NCI-H1694 (cell line): ENCODE measurements at places on chromosomes 12 and 14.
A peak's percentile ranks its signal among the peaks of the same experiment; 100 is the strongest.

DNA sequence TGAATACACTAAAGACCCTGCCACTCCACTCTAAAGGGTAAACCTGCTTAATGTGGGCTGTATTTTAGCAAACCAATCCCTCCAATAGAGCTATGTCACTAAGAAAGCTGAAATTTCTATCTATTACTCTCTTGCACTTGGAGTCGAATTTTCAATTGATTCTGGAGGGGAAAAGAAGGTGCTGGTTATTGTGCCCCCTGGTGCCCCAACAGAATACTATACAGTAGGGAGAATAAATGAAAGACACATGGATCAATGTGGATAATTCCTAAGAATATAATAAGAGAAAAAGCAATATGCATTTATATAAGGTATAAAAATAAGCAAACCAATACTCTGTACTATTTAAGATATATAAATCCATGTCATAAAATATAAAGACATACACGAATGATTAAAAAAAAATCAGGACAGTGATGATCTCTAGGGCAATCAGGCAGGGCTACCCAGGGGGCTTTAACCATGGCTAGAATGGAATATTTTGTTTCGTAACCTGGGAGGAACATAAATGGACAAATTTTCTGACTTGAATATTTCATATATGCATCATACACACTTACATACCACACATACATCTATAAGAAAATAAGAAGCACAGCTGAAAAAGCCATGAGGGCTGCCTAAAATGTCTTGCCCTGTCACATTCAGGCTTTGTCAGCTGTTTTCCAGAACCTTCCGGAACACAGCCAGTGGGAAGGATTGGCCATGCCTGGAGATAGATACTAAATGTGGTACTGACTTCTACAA, 54.4 kb downstream of the EFCAB11 start:
- peak; percentile 38 for DNase-seq

- DNase-seq = peak; percentile 39
Observed at GRCh38 chr14:104800771-104801519, at the start of gene ZBTB42. Gene ZBTB42 (plus strand): TSS chr14:104801101. CDS start chr14:104801198, 97 bp downstream.

- DNase-seq = no peak
Observed at GRCh38 chr12:51661199-51661598, 70.2 kb downstream of the SCN8A start.

DNA sequence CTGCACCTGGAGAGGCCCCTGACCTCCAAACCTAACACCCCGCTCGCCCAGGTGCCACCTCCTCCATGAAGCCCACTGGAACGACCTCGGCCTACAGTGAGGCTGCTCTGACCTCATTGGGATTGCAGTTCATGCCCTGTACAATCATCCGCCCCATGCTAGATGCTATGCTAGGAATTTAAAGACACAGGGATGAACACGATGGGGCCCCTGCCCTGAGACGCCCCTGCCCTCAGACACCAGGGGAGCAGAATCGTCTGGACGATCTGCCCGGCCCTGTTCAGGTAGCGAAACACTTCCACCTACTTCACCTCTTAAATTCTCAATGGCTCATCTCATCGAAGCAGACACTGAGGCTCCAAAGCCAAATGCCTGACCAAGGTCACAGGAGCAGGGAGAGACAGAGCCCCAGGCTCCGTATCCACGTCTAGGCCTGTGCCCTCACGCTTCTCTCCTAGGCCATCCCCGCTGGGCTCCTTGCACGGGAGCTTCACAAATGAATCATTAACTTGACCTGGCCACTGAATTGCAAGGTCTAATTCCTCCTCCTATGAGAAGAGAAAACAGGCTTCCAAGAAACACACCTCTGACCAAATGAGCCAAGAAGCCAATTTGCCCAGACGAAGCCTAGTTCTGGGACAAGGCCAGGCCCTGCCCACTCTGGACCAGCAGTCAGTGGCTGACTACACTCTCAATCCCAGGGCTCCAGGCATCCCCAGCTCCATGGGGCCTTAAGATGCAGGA, 35.2 kb downstream of the SCARB1 start:
- no peak for DNase-seq

- DNase-seq = no peak
Observed at GRCh38 chr14:33098016-33098415, 159.3 kb downstream of the NPAS3 start.

DNA sequence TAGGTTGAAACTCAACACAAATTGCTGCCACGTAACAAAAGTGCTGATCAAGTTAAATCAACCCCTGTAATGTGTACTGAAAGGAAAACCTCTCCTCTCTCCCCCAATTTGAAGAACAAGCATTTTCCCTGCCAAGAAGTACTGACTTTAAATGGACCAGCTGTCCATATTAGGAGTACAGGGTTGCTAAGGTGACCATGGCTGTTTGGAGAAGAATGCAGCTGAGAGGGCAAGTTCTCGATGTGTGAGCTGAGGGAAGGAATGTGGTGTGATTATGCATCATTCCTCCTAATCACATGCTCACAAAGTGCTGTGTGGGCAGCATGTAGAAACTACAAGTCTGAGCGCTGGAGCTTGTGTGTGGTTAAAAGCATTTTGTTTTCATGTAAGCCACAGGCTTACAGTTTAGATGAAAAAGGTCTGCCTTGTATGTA, 50.9 kb upstream of the CCT2 start:
- DNase-seq = no peak

- DNase-seq = no peak
Observed at GRCh38 chr12:65968359-65968758, 144.1 kb downstream of the HMGA2 start.

DNA sequence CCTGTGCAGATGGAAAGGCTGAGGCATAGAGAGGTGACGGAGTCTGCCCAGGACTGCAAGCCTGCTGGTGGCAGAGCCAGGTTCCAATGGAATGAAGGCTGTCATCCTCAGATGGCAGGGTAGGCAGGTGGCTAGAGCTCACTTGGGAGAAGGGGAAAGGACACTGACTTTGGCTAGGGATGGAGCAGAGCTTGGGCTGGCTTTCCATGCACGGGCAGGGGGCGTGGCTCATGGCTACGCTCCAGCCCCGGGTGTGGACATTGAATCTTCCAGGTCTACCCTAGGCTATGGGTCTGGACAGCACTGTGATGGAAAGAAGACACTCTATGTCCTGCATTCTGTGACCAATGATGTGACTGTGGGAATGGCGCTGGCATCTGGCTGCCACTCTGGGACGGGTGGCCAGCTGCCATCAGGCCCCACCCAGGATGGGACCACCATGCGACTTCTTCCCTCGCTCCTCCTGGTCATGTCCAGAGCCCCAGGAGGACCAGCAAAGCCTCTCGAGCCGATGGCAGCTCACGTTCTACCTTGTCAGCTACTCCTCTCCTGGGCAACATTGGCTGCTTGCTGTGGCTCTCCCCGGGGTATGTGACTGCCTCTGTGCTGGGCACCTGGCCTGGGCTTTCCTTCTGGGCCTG, 398.7 kb downstream of the TMEM121 start:
- no peak for DNase-seq

DNA sequence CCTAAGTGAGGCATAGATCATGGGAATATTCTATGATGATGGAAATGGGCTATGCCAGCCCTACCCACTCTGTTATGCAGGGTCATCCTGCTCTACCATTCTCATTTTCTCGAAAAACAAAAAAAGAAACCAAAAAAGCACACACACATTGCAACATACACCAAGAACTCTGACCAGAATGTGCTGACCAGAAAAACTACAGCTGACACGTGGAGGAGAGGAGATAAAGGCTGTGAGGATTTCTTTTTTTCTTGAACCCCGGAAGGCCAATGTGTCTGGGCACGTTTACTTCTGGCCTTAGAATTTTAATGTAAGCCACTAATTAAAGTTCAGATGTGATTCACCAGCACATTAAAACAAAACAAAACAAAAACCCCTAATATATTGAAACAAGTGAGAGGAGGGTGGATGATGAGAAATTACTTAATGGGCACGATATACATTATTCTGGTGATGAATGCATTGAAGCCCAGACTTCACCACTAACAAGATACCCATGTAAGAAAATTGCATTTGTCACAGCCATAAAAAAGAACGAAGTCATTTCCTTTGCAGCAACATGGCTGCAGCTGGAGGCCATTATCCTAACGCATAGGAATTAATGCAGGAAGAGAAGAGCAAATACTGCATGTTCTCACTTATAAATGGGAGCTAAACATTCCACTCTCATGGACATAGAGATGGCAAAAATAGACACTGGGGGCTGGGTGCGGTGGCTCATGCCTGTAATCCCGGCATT, 66.3 kb upstream of the PLEKHG3 start:
- no peak for DNase-seq

DNA sequence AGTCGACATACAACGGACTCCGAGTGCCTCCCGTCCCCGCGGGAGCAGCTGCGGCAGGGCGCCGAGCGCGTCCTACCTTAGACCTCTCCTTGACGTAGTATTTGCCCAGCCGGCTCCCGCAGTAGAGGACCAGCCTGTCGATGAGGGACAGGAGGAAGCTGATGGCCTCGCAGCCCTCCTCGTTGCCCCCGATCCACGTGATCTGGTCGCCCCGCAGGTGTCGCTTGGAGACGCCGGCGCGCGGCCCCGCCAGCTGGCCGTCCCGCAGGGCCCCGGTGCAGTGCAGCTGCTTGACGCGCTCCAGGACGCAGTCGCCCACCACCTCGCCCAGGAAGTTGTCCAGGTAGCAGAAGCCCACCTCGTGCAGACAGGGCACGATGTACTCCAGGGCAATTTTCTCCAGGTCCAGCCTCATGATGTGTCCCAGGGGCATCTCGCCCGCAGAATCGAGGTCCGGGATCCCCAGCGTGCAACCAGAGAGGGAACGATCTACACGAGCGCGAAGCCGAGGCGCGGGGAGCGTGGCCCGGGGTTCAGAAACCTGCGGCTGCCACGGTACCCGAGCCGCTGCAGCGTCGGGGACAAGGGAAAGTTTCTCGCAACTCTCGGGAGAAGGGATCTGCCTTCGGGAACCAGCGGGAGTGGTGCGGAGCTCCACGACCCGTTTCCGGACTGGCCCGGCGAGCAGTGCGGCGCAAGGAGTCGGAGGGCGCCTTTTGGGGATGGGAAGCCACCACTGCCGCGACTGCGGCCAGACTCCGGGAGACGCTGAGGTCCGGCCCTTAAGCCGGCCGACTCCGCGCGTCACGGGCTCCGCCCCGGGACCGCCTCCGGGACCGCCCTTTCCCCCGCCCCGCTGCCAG, at the start of gene EGLN3:
TSS of gene EGLN3 (minus strand) at position 755 of the 863 bp plus-strand sequence. CDS start at position 433, 322 bp downstream.
- peak; percentile 48 for DNase-seq

GRCh38 chr14:103861413-103862392, 14.3 kb upstream of the PPP1R13B start:
- DNase-seq = no peak

DNA sequence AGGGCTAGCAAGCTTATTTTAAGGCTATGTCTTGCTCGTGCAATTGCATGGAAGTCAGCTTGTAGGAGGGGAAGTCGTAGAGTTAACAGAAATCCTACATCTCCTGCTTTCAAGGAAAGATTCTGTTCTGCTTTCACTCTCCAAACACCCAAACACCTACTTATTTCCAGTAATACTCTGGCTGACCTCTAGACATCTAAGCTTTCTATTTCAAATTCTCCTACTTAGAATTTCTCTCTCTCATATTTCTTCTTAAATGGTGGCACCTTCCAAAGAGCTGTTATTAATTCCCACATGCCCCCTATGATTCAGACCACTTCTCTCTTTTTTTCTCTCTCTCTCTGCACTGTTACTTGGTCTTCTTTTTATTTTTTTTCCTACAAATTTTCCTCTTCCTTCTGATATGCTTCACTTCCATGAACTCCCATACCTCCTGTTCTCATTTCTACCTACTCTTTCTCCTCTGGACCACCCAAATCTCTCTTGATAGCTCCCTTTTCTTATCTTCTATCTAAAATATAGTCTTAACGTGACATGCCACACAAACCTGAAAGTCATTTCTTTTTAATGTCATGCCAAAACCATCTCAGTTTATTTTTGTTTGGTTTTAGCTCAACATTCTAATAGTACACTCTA, 90.8 kb downstream of the RPS6KA5 start:
- DNase-seq = no peak

DNA sequence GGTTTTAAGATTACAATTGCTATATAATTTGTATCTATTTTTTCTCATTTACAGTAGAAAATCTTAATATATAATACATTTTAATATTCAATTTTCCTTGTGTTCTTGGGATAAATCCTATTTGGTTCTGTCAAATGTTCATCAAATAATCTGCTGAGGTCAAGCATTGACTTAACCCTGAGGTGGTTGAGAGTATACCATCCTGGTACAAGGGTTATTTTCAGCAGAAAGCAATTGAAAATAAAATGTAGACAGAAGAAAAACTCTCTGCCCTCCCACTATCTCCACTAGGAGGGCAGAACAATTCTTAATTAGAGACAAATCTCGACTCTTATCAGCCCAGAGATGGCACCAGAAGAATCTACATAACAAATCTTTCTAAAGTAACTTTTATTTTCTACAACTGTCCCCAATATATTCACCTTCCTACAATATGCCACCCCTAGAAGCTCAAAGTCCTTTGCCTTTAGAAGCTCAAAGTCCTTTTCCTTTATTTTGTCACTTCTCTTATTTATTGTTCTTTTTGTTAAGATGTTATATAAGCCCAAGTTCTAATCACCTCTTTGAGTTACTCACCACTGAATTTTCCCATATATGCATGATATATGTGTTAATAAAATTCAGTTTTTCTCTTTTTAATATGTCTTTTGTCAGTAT, 57.9 kb upstream of the ERGIC2 start:
- DNase-seq = no peak

DNA sequence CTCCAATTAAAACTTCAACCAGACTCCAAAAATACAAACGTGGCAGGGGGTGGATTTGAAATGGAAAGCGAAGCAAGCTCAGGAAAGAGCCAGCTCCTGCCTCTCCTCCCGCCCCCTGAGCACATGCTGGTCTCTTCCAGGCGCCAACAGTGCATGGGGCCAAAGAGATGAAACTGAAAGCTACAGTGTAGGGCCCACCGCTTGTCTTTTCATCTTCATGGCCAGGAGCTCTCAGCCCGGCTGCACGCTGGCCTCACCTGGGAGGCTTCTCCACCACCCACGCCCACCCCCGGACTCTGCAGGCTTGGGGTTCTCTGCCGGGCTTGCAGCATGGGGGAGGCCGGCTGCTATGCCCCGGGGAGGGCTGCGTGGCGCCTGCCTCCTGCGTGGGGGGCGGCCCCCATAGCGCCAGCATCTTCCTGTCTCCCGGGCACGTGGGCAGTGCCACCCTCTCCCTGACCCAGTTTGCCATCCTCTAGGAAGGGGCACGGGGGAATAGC, 2.0 kb downstream of the RIMBP2 start:
- DNase-seq = no peak

GRCh38 chr14:51308866-51309265, 68.8 kb downstream of the TMX1 start:
- no peak for DNase-seq

DNA sequence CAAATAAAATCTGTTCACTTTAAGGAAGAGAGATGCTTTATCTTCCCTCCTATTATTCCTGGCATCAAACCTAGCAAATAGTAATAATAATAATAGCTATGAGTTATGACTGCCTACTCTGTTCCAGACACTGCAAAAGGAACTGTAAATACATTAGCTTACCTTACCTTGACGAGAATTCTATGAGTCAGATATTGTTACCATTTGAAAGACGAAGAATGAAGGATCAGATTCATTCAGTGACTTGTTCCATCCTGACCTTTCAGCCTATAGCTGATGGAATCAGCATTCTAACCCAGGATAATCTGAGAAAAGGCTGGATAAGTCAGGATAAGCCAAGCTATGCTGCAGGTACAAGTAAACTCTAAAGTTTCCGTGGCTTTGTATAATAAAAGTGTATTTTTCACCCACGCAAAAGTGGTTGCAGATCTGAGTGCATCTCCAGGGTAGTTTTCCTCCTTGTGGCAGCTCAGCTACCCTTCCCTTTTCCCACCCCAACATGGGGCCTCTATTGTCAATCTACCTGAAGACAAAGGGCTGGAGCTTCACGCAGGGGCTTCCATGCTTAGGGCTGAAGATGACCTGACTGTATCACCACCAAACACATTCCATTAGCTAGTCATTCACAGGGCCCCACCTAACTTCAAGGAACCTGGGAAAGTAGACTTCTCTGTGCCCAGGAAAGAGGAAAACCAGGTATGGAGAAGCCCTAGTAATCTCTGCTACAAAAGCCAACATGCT, 57.2 kb upstream of the CCND2 start:
- DNase-seq = no peak
